GM12891 (cell line): ENCODE measurements at places on chromosomes 2 and 18.

GRCh38 chr2:200655918-200656580, 70.2 kb downstream of the AOX1 start:
- DNase-seq = no peak

DNA sequence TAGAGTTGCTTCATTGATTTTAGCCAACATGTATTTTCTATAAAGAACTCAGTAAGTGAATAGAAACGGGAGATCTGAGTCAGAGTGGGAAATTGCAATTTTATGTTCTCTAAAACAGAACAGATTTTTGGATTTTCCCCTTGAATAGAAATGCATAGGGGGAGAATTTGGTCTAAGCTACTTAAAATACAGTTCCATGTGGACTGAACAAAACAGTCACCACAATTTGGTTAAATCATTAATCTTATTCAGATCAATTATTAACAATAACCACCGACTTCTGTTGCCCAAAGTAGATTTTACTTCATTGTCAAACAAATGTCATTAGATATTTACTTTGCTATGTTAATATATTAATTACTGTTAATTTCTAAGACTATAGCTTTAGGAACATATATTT, 107.7 kb downstream of the SCG2 start:
- DNase-seq = no peak

- no peak for DNase-seq
Observed at GRCh38 chr18:29512203-29512602, 1335.3 kb upstream of the CDH2 start.

GRCh38 chr2:5587766-5588165, 104.4 kb upstream of the SOX11 start:
- DNase-seq = no peak

GRCh38 chr2:181776336-181776735, 96.0 kb upstream of the NEUROD1 start:
- DNase-seq = no peak

DNA sequence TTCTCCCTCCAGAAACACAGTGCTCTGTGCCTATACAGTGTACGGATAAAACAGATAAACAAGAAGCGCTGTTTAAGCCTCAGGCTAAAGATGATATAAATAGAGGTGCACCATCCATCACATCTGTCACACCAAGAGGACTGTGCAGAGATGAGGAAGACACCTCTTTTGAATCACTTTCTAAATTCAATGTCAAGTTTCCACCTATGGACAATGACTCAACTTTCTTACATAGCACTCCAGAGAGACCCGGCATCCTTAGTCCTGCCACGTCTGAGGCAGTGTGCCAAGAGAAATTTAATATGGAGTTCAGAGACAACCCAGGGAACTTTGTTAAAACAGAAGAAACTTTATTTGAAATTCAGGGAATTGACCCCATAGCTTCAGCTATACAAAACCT, 70.7 kb downstream of the TANK start:
- DNase-seq = no peak

- DNase-seq = no peak
Observed at GRCh38 chr2:236105955-236106607, 62.1 kb downstream of the GBX2 start.

DNA sequence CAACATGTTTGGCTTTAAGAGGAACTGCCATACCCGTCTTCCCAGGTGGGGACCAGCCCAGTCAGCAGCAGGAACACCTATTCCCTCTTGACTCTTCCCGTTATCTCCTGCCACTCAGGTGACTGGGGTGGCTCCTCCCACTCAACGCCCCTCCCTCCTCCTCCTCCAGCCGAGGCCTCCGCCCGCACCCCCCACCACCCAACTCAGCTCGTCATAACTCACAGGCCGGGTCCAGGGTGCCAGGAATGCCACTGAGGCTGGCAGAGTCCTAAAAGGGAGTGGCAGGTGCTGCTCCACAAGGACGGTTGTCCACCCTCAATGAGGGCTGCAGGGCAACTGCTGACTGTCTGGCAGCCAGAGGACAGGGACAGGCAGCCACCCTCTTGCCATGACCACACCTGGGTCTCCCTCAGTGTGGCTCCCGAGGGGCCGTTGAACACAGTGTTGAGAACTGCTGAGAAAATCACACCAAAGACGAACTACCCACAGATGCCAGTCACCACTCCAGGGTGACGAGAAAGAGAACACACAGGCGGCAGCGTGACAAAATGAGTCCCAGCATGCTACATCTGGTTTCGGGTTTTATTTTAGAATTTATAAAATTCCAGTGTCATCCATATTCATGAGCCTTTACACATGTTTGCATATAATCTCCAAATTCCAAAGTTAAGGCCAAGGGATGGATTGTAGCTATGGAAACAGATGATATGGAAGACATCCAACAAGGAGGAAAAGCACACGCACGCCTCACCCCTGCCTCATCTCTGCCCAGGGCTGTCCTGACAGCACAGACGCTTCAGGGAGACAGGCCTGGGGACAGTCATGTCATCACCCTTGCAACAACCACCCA, 38.5 kb downstream of the ANO7 start:
- DNase-seq = no peak

DNA sequence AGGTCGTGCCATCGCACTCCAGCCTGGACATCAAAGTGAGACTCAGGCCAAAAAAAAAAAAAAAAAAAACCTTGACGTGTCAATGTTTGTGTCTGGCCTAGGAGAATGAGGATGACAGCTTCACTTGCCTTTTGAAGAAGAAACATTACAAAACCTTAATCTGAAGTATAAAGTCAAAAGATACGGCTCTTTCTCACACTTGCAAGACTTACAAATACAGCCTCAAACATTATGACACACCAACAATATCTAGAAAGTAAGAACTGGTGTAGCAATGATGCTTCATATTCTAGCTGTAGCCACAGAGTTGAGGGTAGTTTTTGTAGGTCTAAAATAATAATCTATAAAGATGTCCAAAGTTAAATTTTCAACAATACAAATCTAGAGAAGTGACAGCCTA, 25.5 kb downstream of the MPPE1 start:
- no peak for DNase-seq

DNA sequence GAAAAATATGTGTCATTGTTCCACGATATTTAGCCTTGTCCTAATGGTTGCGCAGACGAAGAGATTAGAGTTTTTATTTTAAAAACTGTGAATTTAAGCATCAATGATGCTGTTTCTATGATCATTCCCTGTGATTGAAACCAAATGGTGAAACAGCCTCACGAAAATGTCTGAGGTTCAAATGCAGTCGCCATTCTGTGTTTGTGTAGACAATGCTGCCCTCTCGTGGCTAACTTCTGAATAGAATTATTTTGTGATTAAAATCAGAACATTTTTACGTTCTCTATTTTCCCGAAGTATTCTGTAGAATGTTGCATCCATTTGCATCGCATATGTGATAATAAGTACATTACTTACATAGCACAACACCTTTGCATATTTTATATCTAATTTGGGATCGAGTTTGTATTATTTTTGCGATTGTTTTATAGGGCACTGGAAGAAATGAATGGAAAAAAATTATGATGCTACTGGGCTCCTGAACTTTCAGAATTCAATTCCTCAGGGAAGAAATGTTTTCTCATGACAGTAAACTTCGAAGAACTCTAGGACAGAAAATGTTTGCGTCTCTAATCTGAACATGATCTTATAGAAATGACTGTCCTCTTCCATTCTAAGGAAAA, 54.8 kb upstream of the CREB1 start:
- no peak for DNase-seq

DNA sequence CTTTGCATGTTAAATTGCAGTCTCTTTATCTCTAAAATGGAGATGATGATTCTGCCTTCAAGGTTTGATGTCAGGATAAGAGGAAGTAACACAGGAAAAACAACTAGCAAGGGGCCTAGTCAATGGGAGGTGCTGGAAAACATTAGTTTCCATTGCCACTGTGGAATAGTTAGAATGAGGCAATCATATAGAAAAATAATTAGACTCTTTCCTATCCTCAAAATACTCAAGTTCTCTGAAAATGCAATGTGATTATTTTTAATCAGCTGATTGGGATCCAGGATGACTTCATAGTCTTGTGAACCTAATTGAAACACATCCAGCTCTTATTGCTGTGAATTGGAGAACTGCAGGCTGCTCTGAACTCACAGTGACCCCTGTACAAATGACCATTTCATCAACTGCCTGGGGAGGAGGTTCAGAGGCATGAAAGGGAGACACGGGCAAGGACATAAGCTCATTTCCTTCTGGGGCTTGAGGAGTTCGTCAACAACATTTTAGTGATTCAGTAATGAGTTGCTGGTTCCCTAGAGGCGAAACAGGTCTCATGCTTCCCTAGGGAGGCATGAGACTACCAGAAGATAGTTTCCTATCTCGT, 422.5 kb downstream of the LPIN1 start:
- no peak for DNase-seq

DNA sequence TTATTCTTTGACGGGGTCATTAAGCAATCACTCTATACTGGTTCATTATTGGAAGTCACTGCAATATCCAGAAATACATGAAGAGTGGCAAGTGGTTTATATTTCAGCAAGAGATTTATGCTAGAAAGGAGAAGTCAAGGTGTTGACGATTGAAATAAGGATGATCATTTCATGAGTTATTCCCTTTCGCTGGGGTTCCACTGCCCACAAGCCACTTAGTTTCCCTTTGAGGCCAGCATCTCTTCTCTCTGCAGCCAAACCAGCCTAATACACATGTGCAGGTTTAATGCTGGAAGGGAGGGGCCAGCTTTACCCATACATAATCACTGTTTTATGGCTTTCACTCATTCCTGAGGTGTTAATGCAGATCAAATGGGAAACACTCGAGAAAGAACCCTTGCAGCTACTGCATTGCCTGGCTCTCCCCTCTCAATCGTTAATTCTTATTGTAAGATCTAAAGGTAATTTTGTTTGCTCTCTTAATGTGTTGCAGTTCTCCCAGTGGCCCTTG, 108.4 kb downstream of the MEIS1 start:
- DNase-seq = no peak

- DNase-seq = no peak
Observed at GRCh38 chr18:41809652-41810051, 145.4 kb upstream of the PIK3C3 start.

GRCh38 chr2:240919161-240919781, 13.1 kb downstream of the CROCC2 start:
- DNase-seq = no peak

DNA sequence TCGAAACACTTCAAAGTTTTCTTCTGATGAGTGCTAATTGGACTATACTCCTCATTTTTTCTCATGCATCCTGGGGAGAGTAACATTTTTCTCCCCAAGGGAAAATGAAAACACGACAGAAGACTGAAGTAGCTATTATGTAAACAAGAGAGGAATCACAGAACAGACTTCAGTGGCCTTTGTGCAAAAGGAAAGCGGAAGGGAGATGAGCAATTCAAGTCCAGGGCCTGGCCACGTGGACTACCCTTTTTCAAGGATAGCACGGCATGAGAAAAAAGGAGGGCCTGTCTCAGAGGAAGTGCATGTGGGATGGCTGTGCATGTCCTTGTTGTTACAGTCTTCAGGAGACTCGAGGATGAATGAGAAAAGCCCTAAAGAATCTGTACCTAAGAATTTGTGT, 43.8 kb upstream of the KCNE4 start:
- no peak for DNase-seq
